ENCODE measurements at places on chromosomes 11 and 22.

- DNase-seq, result no peak
These were observed 2.9 kb downstream of the POGLUT3 start for GRCh38 chr11:108495326-108495725.

GRCh38 chr22:20095521-20095920, 15.5 kb downstream of the DGCR8 start:
- no peak for DNase-seq

GRCh38 chr11:61329871-61330270, 3.0 kb downstream of the DDB1 start:
- no peak for DNase-seq

GRCh38 chr11:111765984-111766833, at the start of gene PPP2R1B:
TSS of gene PPP2R1B (minus strand) at chr11:111766389. CDS start at chr11:111766361, 28 bp downstream.
- peak; percentile 80 for DNase-seq

DNA sequence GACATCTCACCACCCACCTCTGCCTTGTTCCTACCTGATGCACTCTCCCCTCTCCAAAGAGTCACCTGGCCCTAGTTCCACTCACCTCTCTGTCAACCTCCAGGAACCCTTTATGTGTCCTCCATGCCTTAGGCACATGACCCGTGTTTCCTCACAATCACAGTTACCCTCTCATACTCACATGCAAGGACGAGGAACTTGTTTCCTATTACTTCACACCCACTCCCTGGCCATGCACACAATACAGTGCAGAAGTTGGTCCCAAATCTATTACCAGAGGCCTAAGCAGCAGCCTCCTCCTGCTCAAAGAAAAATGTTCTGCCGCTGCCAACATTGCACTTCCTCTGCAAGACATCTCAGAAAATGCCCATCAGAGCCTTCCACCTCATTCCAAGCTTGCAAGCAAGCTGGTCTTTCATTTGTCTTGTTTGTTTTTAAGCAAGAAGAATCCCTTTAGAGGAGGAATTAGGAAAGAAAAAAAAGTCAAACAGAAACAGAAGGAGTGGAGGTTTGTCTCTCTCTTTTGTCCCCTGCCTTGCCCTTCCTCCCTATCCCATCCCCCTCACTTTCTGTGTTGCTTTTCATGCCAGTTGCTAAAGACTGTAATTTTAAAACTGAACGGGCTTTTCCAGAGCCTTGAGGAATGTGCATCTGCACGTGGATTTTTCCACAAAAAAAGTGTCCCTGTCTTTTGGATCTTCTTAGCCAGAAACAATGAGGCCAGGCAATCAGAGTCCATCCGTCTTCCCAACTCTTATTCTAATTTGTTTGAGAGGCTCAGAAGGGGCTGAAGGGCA, 63.4 kb downstream of the KCNJ1 start:
- no peak for DNase-seq

All from DMS53 (cell line).